ENCODE measurements at places on chromosomes 12 and 14. TPM values are rescaled to one million over a fixed set of nuclear protein-coding genes. Genes with fewer than 3 reads are reported as not detected.

DNA sequence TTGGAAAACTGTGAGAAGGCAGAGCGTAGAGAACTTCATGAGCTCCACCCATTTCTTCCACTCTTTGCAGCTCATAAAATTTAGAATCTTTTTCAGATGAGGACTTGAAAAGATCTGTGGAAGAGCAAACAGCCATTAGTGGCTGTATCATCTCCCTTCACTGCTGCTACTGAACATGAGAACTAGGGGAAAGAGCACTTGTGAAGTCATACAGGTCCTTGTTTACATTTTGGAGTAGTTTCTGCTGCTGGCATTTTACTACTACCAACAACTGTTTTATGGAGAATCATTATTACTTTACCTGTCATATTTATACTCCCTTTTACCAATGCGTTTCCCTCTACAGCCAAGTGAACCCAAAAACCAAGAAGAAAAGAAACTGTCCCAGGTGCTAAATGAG, 41.0 kb downstream of the RPGRIP1 start:
- no peaks in the 10 kb centered on the region for H3K27me3 ChIP-seq
- no peak overlapping the region for H3K4me3 ChIP-seq
- no peak overlapping the region for H3K27ac ChIP-seq
- no peaks in the 10 kb centered on the region for H3K36me3 ChIP-seq
- DNase-seq: no peak

GRCh38 chr14:51202914-51203665, 37.0 kb upstream of the TMX1 start:
- no peak for DNase-seq
- no peaks in the 10 kb centered on the region for H3K36me3 ChIP-seq
- no peaks in the 10 kb centered on the region for H3K4me1 ChIP-seq

GRCh38 chr12:81872400-81872799, 113.2 kb upstream of the PPFIA2 start:
- no peak for DNase-seq
- H3K27ac ChIP-seq: no peak overlapping the region
- H3K4me3 ChIP-seq: no peak overlapping the region

Gene RNASE9
- not detected for total RNA-seq

Gene CCDC184
- 5.6 TPM for total RNA-seq

- H3K4me1 ChIP-seq: no peaks in the 10 kb centered on the region
- no peak overlapping the region for H3K27ac ChIP-seq
- no peak for DNase-seq
- H3K36me3 ChIP-seq: no peaks in the 10 kb centered on the region
Observed at GRCh38 chr14:104161602-104162367, 23.4 kb downstream of the KIF26A start.

GRCh38 chr12:83823386-83824045, 1089.1 kb downstream of the SLC6A15 start:
- H3K4me1 ChIP-seq: no peaks in the 10 kb centered on the region
- no peak overlapping the region for H3K4me3 ChIP-seq
- no peaks in the 10 kb centered on the region for H3K27me3 ChIP-seq
- no peak for DNase-seq
- no peak overlapping the region for H3K27ac ChIP-seq

Gene TAS2R46
- 1.2 TPM for total RNA-seq

DNA sequence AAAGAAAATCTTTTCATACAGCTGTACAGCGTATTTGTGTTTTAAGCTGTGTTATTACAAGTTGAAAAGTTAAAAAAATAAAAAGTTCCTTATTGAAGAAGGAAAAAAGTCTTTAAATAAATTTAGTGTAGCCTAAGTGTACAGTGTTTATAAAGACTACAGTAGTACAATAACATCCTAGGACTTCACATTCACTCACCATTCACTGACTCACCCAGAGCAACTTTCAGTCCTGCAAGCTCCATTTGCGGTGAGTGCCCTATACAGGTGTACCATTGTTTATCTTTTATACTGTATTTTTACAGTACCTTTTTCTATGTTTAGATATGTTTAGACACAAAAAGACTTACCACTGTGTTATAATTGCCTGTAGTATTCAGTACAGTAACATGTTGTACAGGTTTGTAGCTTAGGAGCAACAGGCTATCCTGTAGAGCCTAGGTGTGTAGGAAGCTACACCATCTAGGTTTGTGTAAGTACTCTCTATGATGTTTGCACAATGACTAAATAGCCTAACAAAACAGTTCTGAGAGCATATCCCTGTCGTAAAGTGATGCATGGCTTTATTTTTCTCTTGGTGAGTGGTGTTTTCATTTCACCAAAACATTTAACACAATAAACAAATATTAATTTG, 275.2 kb downstream of the DACT1 start:
- no peaks in the 10 kb centered on the region for H3K27me3 ChIP-seq
- H3K27ac ChIP-seq: no peak overlapping the region
- H3K4me3 ChIP-seq: no peak overlapping the region
- no peak for DNase-seq
- no peaks in the 10 kb centered on the region for H3K4me1 ChIP-seq
- no peaks in the 10 kb centered on the region for H3K36me3 ChIP-seq

GRCh38 chr14:92563359-92563758, 49.8 kb downstream of the RIN3 start:
- no peaks in the 10 kb centered on the region for H3K27me3 ChIP-seq
- peaks cover 49% of the 10 kb centered on the region for H3K4me1 ChIP-seq
- H3K4me3 ChIP-seq: no peak overlapping the region
- H3K27ac ChIP-seq: peak overlapping the region; percentile 66
- H3K36me3 ChIP-seq: no peaks in the 10 kb centered on the region

DNA sequence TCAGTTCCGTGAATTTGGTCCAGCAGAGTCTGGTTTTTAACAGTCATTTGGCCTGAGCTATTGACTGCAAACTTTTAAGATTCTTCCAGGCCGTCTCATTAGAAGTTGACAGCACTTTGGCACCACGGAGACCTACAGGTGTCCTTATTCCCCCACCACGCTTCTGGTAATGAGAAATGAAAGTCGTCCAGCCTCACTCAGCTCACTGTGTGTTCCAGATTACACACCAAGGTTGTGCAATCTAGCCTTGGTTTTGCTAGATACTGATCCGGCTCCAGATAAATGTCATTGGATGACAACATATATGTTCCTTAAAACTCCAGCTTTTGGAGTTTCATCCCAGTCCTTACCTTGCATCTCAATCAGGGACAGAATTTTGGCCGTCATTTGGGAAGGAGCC, 210.4 kb downstream of the CHST11 start:
- peaks cover 70% of the 10 kb centered on the region for H3K4me1 ChIP-seq
- no peak for DNase-seq
- H3K4me3 ChIP-seq: no peak overlapping the region
- H3K27me3 ChIP-seq: no peaks in the 10 kb centered on the region

Gene RASSF8
- 86.6 TPM for total RNA-seq

GRCh38 chr12:101859664-101860607, 17.4 kb upstream of the DRAM1 start:
- no peaks in the 10 kb centered on the region for H3K27me3 ChIP-seq
- peaks cover 19% of the 10 kb centered on the region for H3K4me1 ChIP-seq
- no peak for DNase-seq
- no peak overlapping the region for H3K27ac ChIP-seq

- H3K27me3 ChIP-seq: no peaks in the 10 kb centered on the region
- no peaks in the 10 kb centered on the region for H3K36me3 ChIP-seq
- no peak overlapping the region for H3K27ac ChIP-seq
- peaks cover 80% of the 10 kb centered on the region for H3K4me1 ChIP-seq
- no peak for DNase-seq
Observed at GRCh38 chr12:93430280-93430679, 11.5 kb downstream of the UBE2N start.

DNA sequence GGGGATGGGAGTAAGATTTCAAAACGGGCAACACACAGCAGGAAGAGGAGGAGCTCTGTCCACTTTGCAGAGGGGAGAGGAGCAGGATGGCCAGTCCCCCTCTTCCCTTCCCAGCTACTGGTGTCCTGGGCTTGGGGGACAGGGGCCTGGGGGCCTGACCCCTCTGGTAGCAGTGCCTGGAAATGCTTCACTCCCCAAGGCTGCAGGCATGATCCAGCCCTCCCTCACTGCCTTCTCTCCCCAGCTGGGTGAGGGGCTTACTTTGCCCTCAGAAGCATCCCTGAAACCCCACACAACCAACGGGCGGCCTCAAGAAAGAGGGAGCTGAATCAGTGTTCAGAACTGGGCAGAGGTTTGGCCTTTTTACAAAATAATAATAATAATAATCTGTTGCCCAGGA, 279.5 kb downstream of the DPF3 start:
- no peak overlapping the region for H3K27ac ChIP-seq
- H3K36me3 ChIP-seq: no peaks in the 10 kb centered on the region
- no peak for DNase-seq
- no peak overlapping the region for H3K4me3 ChIP-seq
- peaks cover 37% of the 10 kb centered on the region for H3K4me1 ChIP-seq

GRCh38 chr14:54784060-54784459, 118.6 kb downstream of the GCH1 start:
- no peak for DNase-seq
- no peaks in the 10 kb centered on the region for H3K27me3 ChIP-seq
- peaks cover 32% of the 10 kb centered on the region for H3K36me3 ChIP-seq
- H3K4me1 ChIP-seq: peaks cover 45% of the 10 kb centered on the region

DNA sequence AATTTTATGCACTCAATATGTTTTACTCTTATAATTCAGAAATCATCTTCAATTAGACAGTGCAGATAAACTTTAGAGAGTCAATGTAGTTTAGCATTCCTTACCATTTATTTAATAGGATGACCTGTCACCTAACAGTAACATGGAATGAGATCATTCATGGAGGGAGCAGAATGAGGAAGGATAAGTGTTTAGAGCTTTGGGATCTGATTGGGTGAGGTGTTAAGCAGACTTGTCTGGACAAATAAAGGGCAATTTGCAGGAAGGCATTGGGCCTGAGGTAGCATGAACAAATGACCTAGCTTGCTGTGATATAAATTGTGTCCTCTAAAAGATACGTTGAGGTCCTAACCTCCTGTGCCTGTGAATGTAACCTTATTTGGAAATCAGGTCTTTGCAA, 187.4 kb downstream of the C12orf42 start:
- H3K27me3 ChIP-seq: no peaks in the 10 kb centered on the region
- DNase-seq: no peak
- H3K4me1 ChIP-seq: no peaks in the 10 kb centered on the region
- no peak overlapping the region for H3K27ac ChIP-seq
- no peak overlapping the region for H3K4me3 ChIP-seq

GRCh38 chr12:110857528-110857927, 10.7 kb downstream of the CCDC63 start:
- H3K4me1 ChIP-seq: no peaks in the 10 kb centered on the region
- no peaks in the 10 kb centered on the region for H3K36me3 ChIP-seq
- H3K4me3 ChIP-seq: no peak overlapping the region
- DNase-seq: no peak
- no peaks in the 10 kb centered on the region for H3K27me3 ChIP-seq

GRCh38 chr14:54856152-54856551, 46.5 kb downstream of the GCH1 start:
- H3K27me3 ChIP-seq: no peaks in the 10 kb centered on the region
- DNase-seq: no peak
- H3K4me1 ChIP-seq: no peaks in the 10 kb centered on the region
- no peak overlapping the region for H3K4me3 ChIP-seq
- H3K36me3 ChIP-seq: no peaks in the 10 kb centered on the region

Gene ZNF84
- 29.0 TPM for total RNA-seq

- no peak for DNase-seq
- no peaks in the 10 kb centered on the region for H3K4me1 ChIP-seq
- H3K36me3 ChIP-seq: no peaks in the 10 kb centered on the region
- H3K27me3 ChIP-seq: no peaks in the 10 kb centered on the region
Observed at GRCh38 chr12:117816-118345, 51.3 kb downstream of the IQSEC3 start.

Gene RAP1B
- total RNA-seq: 120 TPM

- H3K4me1 ChIP-seq: no peaks in the 10 kb centered on the region
- H3K36me3 ChIP-seq: no peaks in the 10 kb centered on the region
- no peak overlapping the region for H3K4me3 ChIP-seq
- no peak for DNase-seq
- H3K27me3 ChIP-seq: no peaks in the 10 kb centered on the region
Observed at GRCh38 chr12:103331643-103332042, 164.1 kb downstream of the C12orf42 start.

DNA sequence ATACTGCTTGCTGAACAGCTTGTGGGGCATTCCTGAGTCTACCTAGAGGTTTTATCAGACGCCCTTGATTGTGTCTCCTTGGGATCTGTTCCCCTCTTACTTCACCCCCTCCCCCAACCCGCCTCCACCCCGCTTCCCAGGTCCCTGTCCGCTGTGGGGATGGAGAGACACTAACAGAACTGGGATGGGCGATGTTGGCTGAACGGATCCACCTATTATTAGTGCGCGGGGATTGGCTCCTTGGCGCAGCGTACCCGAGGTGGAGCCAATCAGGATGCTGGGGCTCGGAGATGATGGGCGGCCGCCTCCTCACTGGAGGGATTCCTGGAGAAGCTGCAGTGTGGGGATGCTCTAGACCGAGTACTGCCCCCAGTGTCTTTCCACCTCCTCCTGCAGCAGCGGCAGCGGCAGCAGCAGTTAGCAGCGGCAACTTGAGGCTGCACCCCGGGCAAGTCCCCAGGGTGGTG, at the start of gene SYT1:
SYT1 (plus strand) TSS at position 372 of the 467 bp plus-strand sequence.
- H3K4me1 ChIP-seq: peaks cover 20% of the 10 kb centered on the region
- H3K36me3 ChIP-seq: no peaks in the 10 kb centered on the region
- peak within 1 kb of the TSS; percentile 66 for H3K4me3 ChIP-seq
- DNase-seq: no peak

Gene WDHD1
- 1.8 TPM for total RNA-seq

DNA sequence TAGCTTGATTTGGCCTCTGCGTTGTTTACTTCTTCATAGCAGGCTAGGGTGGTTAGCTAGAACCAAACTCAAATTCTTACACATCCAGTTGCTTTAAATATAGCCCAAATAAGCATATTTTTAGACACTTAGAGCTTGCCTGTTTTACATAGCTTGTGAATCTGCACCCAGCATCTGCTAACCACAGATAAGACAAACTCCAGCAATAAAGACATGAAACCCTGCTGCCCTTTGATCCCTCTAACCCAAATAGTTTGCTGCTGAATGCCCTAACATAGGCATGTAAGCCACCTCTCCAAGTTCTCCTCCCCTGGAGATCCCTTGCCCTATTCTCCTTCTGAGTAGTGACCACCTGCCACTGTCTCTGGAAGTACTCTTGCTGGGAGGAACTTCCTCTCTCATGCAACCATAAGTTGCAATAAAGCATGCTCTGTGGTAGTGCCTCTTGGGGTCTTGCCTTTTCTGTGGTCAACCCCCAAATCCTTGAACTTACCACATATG, 185.6 kb downstream of the TMEM117 start:
- H3K27ac ChIP-seq: no peak overlapping the region
- H3K4me3 ChIP-seq: no peak overlapping the region
- H3K4me1 ChIP-seq: peaks cover 8% of the 10 kb centered on the region

- no peak overlapping the region for H3K4me3 ChIP-seq
- no peak for DNase-seq
- no peaks in the 10 kb centered on the region for H3K36me3 ChIP-seq
- no peaks in the 10 kb centered on the region for H3K27me3 ChIP-seq
Observed at GRCh38 chr14:63273129-63273528, 45.6 kb downstream of the GPHB5 start.

Gene CLEC1B
- total RNA-seq: not detected
